ENCODE measurements at places on chromosomes 5 and 9. TPM values are rescaled to one million over a fixed set of nuclear protein-coding genes. Genes with fewer than 3 reads are reported as not detected.
A peak's percentile ranks its signal among the peaks of the same experiment; 100 is the strongest.

DNA sequence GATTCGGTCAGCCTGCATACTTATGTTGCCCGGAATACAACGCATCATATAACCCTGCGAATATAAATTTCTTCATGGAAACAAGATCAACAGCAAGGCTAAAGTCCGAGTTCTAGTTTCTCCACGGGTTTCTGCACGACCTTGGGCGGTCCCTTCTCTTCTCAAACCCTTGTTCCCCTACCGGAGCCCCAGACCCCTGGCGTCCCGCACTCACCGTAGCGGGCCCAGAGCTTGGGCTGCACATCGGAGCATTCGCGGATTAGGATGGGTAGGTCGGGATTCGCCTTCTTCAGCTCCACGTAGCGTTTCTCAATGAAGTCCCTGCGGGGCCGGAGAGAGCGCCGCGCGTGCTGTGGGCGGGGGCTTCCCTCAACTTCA is 399 bp downstream of the NDUFA2 start:
- no peak for DNase-seq

GRCh38 chr5:63245271-63245670 is 666.7 kb downstream of the LRRC70 start:
- DNase-seq = no peak

GRCh38 chr5:5293029-5293428 is 129.4 kb upstream of the ICE1 start:
- no peak for DNase-seq

PCAT7 gene
- 19.9 TPM for total RNA-seq

FCN2 gene
- total RNA-seq = not detected

GRCh38 chr9:7376833-7377232 is 422.7 kb downstream of the DMAC1 start:
- no peak for DNase-seq

SNCAIP gene
- 5.4 TPM for total RNA-seq

DNA sequence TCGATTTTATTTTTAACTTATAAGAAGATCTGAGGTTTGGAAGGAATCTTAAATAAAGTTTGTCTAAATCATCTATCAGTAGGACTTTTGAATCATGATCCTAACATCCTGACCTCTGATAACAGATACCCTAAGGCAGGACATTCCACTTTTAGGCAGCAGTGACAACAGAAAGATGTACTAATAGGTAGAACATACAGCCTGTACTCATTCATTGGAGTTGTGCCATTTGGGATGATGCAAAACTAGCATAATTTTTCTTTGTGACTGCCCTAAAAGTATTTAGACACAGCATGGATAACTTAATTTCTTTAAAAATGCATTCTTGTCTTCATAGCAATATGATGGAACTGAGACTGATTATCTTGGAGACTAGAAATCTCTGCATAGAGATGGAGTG is 39.7 kb downstream of the CDC42SE2 start:
- no peak for DNase-seq

DNA sequence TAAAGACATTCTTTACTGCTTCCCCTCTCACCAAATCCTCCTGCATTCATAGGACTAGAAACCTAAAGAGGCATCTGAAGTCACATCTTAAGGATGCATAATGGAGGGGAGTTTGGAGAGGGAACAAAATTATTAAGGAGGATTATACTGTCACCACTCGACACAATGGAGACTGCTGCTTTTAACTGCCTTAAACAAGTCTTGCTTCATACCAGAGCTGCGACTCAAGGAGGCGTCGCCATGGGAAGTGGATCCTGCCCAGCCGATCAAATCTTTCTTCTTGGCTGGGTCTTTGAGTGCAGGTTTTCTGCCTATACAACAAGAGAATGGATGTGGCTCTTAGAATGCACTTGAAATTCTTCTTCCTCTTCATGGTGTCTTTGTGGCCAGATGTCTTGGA is 66.7 kb upstream of the FOXE1 start:
- DNase-seq = peak; percentile 45

GRCh38 chr5:177124486-177124991 is 9.0 kb upstream of the NSD1 start:
- no peak for DNase-seq

GRCh38 chr9:34675048-34675714 is 12.7 kb upstream of the CCL27 start:
- DNase-seq = peak; percentile 91

SCGB3A1 gene
- not detected for total RNA-seq

DNA sequence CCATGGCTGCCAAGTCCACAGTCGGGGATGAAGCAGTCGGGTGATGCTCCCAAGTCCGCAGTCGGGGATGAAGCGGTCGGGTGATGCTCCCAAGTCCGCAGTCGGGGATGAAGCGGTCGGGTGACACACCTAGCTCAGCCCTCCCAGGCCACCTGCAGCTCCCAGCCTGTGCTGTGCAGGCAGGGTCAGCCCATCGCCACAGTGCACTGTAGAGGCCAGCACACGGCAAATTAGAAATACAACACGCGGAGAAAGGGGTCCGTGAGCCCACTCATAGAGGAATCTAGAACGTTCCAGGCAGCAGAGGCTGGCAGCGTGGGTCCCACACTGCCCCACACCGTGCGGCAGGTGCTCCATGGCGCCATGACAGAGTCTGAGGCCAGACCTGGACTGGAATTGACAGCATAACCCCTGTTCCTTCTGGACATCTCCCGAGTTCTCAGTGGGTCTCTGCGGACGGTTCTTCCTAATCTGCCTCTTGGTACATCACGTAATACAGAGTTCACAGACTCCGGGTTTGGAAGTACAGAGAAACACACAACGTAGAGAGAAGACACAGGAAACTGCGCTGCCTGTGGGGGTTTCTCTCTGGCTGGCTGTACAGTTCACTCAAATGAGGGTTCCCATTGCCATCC is 7.7 kb upstream of the EXOC3 start:
- DNase-seq = no peak

SH2D3C gene
- total RNA-seq = 1.9 TPM

DNA sequence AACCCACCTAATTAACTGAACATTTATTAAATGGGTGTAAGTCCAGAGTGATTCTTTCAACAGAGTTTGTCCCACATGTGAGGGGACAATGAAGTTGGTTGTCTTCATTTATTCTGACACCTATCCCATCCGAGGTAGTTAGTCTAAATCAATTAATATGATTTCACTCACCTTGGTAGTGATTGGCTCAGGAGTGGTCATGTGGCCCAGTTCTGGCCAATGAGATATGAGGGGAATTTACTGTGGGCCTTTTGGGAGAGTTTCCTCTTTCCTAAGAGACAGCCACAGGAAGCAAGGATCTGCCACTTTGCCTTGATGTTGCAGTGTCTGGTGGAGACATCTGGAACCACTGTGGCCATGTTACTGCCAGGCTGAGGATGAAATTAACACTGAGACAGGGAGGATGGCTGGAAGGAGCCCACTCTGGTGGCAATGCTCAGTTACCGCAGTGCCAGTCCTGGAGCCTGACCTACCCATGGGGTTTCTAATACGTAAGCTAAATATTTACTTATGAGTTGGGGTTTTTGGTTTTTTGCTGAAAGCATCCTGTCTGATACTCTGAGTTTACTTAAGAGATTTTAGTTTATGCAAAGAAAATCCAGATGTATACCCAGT is 118.6 kb downstream of the FGF18 start:
- DNase-seq = no peak

DNA sequence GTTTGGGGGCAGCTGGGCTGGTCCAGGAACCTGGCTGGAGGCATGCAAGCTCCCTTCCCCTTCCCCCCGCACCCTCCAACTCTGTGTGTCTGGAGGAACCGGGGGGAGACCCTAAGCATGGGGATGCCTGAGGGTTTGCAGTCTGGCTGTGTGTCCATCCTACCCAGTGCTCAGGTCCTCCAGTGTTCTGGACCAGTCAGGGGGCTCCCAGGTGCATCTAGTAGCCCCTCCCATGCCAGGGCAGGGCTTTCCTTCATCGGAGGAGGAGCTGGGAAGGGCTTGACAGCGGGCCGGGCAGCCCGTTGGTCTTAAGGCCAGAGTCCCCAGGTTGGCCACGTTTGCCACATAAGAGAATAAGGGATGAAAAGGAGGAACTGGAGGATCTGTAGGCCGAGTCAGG is 62.6 kb upstream of the IGFBPL1 start:
- no peak for DNase-seq

DNA sequence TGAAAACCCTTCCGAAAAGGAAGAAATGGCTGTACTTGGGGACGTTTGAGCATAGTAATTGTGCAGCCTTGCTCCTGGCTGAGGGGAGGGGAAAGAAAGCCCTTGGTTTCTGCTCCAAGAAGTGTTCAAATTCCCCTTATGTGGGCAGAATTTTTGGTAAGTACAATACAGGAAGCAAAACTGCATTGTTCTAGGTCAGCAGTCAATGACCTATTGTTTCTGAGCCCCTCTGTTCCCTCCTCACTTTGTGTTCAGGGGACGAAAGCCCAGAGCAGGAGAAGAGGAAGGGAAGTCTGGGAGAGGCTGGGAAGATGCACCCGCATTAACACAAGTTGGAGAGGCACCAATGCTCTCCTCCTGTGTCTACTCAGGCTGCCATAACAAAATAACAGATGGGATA is 11.9 kb downstream of the BASP1 start:
- no peak for DNase-seq

Data from neural progenitor cell (in vitro differentiated cells).